Sigmoid colon (tissue), 7 donors: ENCODE measurements at places on chromosomes 3 and 15. TPM values are rescaled to one million over a fixed set of nuclear protein-coding genes. Genes with fewer than 3 reads are reported as not detected.

The PCSK6 gene
- 2.9 TPM for total RNA-seq

The DUSP7 gene
- total RNA-seq, result 6.8 TPM

- H3K27ac ChIP-seq, result no peak overlapping the region
- DNase-seq, result no peak
- no peak overlapping the region for H3K4me3 ChIP-seq
- no peaks in the 10 kb centered on the region for H3K4me1 ChIP-seq
- H3K36me3 ChIP-seq, result no peaks in the 10 kb centered on the region
- H3K27me3 ChIP-seq, result no peaks in the 10 kb centered on the region
Observed at GRCh38 chr3:36434687-36435426, 54.6 kb downstream of the STAC start.

- no peak overlapping the region for H3K4me3 ChIP-seq
- H3K4me1 ChIP-seq, result no peaks in the 10 kb centered on the region
- no peaks in the 10 kb centered on the region for H3K27me3 ChIP-seq
- H3K36me3 ChIP-seq, result no peaks in the 10 kb centered on the region
Observed at GRCh38 chr3:112056451-112056929, 22.0 kb downstream of the TMPRSS7 start.

- no peaks in the 10 kb centered on the region for H3K27me3 ChIP-seq
- H3K4me3 ChIP-seq, result no peak overlapping the region
- H3K36me3 ChIP-seq, result no peaks in the 10 kb centered on the region
- no peak overlapping the region for H3K27ac ChIP-seq
- no peak for DNase-seq
Observed at GRCh38 chr3:156718622-156719306, 44.4 kb downstream of the TIPARP start.

DNA sequence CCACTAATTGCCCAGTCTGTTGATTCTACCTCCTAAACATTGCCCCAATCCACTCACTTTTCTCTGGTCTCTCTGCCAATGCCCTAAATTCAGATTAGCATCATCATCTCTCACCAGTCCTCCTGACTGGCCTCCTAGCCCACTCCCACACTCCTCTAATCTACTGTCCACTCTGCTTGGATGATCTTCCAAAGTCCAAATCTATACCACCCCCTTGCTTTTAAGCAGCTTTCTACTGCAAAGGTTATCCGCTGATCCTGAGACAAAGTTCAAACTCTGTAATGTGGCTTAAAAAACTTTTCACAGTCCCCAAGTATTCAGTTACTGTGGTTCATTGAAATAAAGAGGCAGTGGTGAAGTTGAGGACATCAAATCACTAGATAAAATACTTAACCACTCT, 37.6 kb downstream of the SNX4 start:
- H3K27me3 ChIP-seq, result no peaks in the 10 kb centered on the region
- no peak for DNase-seq
- peaks cover 14% of the 10 kb centered on the region for H3K36me3 ChIP-seq
- no peak overlapping the region for H3K4me3 ChIP-seq
- H3K27ac ChIP-seq, result no peak overlapping the region

DNA sequence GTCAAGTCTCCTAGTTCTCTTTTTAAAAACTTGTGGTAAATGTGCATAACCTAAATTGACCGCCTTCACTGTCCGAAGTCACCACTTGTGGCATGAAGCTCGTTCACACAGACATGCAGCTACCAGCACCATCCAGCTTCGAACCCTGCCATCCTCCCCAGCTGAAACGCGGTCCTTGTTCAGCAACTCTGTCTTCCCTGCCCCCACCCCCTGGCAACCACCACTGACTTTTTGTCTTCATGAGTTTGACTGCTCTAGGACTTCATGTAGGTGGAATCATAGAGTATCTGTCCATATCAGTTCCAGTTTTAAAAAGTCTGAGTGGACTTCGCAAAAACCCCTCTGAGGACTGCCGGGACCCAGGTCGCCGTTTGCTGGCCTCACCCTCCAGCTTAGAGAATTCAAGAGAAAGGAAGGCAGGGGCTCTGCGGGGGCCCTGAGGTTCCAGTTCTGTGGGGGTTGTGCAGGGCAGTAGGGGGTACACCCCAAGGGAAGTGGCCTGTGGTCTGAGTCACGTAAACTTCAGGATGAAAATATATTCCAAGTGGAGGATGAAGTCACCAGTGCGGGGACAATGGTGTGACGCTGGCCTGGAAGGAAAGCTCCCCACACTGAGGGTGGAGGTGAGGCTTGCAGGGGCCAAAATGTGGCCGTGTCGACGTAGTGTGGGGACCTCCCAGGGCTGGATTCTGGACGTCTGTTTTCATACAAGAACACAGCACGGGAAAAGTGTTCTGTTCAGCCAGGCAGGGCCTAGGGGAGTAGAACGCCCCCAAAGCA, 67.6 kb downstream of the ABTB1 start:
- H3K4me1 ChIP-seq, result peaks cover 29% of the 10 kb centered on the region
- no peak for DNase-seq
- no peaks in the 10 kb centered on the region for H3K36me3 ChIP-seq
- H3K27me3 ChIP-seq, result no peaks in the 10 kb centered on the region

- H3K27me3 ChIP-seq, result no peaks in the 10 kb centered on the region
- DNase-seq, result no peak
- no peak overlapping the region for H3K27ac ChIP-seq
Observed at GRCh38 chr3:123110282-123110975, 43.6 kb downstream of the PDIA5 start.
